PC-9 (cell line): ENCODE measurements at places on chromosomes 13 and 19. TPM values are rescaled to one million over a fixed set of nuclear protein-coding genes. Genes with fewer than 3 reads are reported as not detected.

DNA sequence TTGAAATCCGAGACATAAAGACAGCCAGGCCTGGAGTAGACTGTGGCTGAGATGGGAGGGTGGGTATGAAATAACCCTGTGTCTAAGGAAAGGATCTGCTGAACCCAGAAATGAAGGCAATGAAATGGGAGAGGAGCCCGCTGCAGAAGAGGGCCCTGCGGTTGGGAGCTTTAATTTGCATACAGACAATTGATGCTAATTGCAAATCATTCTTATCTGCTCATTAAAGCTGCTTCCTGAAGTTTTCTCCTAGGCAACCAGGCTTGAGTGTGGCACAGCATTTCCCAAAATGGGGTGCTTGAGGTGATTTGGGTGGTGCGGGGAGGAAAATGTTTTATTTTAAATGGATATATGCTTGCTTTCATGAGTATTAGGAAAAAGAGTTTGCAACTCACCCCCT lies 55.4 kb downstream of the DPF1 start:
- H3K27me3 ChIP-seq, result no peaks in the 10 kb centered on the region
- DNase-seq, result no peak
- no peak overlapping the region for H3K27ac ChIP-seq
- no peak overlapping the region for H3K4me3 ChIP-seq
- no peaks in the 10 kb centered on the region for H3K36me3 ChIP-seq

DNA sequence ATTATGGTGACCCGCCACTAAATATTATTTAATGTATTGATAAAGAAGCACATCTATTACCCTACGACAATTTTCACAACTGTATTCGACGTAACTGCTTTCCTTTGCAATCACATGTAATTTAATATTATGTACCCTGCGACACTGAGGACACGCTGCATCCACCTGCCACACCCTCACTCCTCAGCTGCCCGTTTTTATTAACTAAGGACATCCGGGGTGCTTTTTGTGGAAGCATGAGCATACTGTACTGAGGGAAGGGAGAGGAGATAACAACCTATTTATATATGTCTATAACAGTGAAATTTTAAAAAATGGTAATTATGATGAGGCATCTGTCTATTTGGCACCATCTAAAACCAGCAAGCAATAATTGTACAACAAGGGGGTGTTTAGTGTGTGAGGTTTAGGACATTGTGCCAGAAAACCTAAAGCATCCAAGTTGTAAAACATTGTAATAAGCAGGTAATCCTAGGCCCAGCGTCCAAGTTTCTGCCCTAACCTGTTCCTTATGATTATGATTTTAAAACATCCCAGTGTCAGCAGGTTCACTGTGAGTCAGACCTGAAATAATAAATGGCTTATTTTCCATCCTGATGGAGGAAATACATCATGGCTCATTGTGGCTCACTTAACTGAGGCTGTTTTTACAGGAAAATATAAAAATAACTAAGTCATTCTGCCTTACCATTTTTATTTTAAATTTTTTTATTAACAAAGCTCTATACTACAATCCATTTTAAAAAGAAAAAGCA lies 56.3 kb downstream of the FOXO1 start:
- peak; percentile 60 for DNase-seq
- H3K4me1 ChIP-seq, result peaks cover 14% of the 10 kb centered on the region
- H3K4me3 ChIP-seq, result no peak overlapping the region

DNA sequence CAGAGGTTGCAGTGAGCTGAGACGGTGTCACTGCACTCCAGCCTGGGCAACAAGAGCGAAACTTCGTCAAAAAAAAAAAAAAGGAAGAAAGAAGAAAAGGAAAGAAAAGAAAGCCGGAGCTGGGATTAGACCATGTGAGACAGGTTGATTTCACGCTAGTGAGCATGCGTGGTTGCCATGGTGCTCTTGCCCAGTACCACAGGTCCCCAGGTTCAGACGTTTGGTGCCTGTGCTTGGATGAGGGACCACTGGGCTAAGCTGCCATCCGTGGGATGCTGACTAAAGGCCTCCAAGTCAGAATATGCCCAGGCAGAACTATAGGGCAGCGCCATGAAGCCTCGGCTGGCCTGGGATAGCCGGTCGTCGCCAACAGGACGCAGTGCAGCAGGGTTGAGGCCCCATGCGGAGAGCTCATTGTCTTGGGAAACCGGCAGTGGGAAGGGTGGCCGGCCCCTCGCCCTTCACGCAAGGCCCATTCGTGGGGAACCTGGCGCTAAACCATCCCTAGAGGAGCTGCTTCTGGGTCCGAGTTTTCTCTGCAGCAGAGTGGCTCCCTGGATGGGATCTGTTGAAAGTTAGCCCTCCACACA lies 7.2 kb upstream of the TEX101 start:
- DNase-seq, result no peak
- H3K27ac ChIP-seq, result no peak overlapping the region
- no peak overlapping the region for H3K4me3 ChIP-seq
- H3K36me3 ChIP-seq, result no peaks in the 10 kb centered on the region

DNA sequence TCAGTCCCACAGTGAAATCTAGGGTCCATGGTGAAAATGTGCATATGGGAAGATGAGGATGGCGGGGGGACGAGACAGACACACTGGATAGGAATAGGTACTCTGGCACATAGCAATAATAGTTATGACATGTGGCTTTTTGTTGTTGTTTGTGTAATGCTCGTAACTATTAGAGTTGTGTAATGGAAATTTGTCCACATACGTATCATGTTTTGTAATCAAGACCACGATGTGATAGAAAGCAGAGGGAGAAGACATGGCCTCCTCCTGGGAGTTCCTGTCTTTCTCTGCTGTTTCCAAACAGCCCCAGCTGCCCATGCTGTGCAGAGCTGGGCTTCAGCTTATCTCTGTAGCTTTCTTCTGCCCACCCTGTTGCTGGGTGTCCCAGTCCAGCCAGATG lies 185.3 kb upstream of the TMTC4 start:
- H3K27ac ChIP-seq, result no peak overlapping the region
- DNase-seq, result no peak
- H3K4me3 ChIP-seq, result no peak overlapping the region

DNA sequence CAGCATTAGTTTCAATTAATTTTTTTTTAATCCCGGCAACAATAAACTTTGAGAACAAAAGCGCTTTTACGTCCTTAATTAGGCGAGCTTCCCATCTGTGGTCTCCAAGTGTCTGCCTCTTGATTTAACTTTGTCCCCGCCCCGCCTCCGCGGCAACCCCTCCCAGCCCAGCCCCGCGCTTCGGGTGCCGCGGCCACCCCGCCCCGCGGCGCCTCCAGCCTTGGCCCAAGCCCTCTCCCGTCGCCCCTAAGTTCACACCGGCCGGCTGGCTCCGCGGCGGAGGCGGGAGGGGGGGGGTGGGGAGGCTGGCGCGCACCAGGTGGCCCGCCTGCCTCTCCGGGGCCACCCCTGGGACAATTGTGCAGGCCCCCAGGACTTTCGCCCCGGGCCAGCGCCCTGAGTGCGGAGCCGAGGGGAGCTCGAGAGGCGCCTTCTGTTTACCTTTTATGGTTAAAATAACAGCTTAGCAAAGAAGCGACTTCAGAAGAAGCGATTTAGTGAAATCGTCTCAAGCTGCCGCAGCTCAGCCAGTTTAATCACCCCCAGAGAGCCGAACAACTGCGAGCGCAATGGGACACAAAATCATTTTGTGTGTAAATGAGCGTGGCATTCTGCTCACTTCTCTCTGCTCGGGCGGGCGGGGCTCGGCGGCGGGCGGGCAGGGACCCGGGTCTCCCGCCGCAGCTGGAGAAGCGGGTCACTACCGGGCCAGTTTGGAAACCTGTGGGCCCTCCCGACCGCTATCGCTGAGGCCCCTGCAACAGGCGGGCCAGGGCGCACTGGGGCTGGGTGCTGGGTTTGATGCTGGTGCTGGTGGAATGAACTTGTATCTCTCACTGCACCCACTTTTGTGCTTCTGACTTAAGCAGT lies 1.4 kb downstream of the KCTD15 start:
- H3K36me3 ChIP-seq, result peaks cover 11% of the 10 kb centered on the region; the same call in 1 of the 2 replicates
- H3K27ac ChIP-seq, result no peak overlapping the region
- H3K4me1 ChIP-seq, result 0 out of 2 replicates have a peak, but pooled peaks cover 6% of the 10 kb centered on the region
- H3K27me3 ChIP-seq, result no peaks in the 10 kb centered on the region
- no peak for DNase-seq

- no peak overlapping the region for H3K27ac ChIP-seq
- no peaks in the 10 kb centered on the region; the same call in 1 of the 2 replicates for H3K4me1 ChIP-seq
- H3K36me3 ChIP-seq, result no peaks in the 10 kb centered on the region
- H3K4me3 ChIP-seq, result no peak overlapping the region
Observed at GRCh38 chr13:48652851-48653471, 768 bp upstream of the CYSLTR2 start.

GRCh38 chr13:83190020-83190419 lies 692.3 kb downstream of the SLITRK1 start:
- H3K4me1 ChIP-seq, result no peaks in the 10 kb centered on the region
- H3K27ac ChIP-seq, result no peak overlapping the region
- no peaks in the 10 kb centered on the region for H3K27me3 ChIP-seq
- DNase-seq, result no peak
- H3K4me3 ChIP-seq, result no peak overlapping the region

- H3K4me3 ChIP-seq, result no peak overlapping the region
- no peaks in the 10 kb centered on the region for H3K36me3 ChIP-seq
- H3K27me3 ChIP-seq, result no peaks in the 10 kb centered on the region
- DNase-seq, result no peak
- H3K4me1 ChIP-seq, result no peaks in the 10 kb centered on the region
Observed at GRCh38 chr13:78607409-78608251, 4.3 kb upstream of the POU4F1 start.

GRCh38 chr19:51398096-51398704 lies 7.8 kb upstream of the C19orf84 start:
- DNase-seq, result no peak
- no peak overlapping the region for H3K4me3 ChIP-seq
- no peaks in the 10 kb centered on the region for H3K27me3 ChIP-seq
- H3K27ac ChIP-seq, result no peak overlapping the region

- no peak for DNase-seq
- no peak overlapping the region for H3K4me3 ChIP-seq
- no peak overlapping the region for H3K27ac ChIP-seq
Observed at GRCh38 chr13:31301119-31301518, 101.3 kb downstream of the B3GLCT start.

- H3K36me3 ChIP-seq, result no peaks in the 10 kb centered on the region
- no peak overlapping the region for H3K4me3 ChIP-seq
- no peak for DNase-seq
- no peaks in the 10 kb centered on the region for H3K27me3 ChIP-seq
- H3K4me1 ChIP-seq, result peaks cover 2% of the 10 kb centered on the region; the same call in 1 of the 2 replicates
Observed at GRCh38 chr19:39335168-39335548, 685 bp downstream of the GMFG start.

- no peaks in the 10 kb centered on the region for H3K27me3 ChIP-seq
- no peak overlapping the region for H3K27ac ChIP-seq
- peaks cover 16% of the 10 kb centered on the region for H3K36me3 ChIP-seq
Observed at GRCh38 chr19:34960940-34961679, 2.9 kb downstream of the ZNF792 start.

GRCh38 chr19:18179957-18180356 lies 6.3 kb downstream of the IFI30 start:
- no peak for DNase-seq
- H3K27ac ChIP-seq, result no peak overlapping the region
- H3K4me1 ChIP-seq, result peaks cover 5% of the 10 kb centered on the region
- H3K4me3 ChIP-seq, result no peak overlapping the region

DNA sequence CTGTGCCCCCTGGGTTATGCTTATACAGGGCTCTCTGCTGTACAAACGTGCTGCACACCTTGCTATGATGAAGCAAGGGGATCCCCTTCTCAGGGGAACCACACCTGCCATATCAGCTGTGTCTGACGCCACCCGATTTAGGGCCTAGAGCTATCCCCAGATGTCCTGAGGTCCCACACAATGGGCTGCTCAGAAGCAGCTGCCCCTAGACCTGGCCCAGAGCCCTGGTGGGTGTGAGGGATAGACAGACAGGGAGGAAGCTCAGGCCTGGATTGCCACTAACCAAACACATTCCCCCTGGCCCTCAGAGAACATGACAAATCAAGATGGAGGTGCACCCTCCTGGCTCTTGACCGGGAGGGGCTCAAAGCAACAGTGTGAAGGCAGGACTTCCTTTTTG lies 59.3 kb downstream of the TSHZ3 start:
- DNase-seq, result no peak
- H3K36me3 ChIP-seq, result no peaks in the 10 kb centered on the region
- no peaks in the 10 kb centered on the region for H3K4me1 ChIP-seq
- H3K4me3 ChIP-seq, result no peak overlapping the region
- H3K27ac ChIP-seq, result no peak overlapping the region

DNA sequence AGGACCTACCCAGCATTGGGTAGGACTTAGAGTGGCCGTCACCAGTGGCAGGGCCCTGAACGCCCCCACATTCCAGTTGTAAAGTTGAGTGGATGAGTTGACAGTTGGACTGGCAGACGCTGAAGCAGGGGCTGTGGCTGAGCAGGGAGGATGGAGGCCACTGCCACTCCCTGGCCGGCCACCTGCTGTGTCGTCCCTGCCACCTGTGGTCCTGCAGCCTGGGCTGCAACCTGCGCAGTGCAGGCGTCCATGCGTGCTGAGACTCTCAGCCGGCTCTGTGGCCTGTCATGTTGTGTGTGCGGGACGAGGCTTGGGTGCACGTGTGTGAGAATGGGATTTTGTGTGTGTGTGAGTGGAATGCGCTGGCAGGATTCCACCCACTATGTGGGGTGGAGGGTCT lies 80.8 kb downstream of the SCGB2B2 start:
- no peaks in the 10 kb centered on the region for H3K27me3 ChIP-seq
- H3K27ac ChIP-seq, result no peak overlapping the region
- DNase-seq, result no peak
- no peak overlapping the region for H3K4me3 ChIP-seq
- no peaks in the 10 kb centered on the region for H3K4me1 ChIP-seq

DNA sequence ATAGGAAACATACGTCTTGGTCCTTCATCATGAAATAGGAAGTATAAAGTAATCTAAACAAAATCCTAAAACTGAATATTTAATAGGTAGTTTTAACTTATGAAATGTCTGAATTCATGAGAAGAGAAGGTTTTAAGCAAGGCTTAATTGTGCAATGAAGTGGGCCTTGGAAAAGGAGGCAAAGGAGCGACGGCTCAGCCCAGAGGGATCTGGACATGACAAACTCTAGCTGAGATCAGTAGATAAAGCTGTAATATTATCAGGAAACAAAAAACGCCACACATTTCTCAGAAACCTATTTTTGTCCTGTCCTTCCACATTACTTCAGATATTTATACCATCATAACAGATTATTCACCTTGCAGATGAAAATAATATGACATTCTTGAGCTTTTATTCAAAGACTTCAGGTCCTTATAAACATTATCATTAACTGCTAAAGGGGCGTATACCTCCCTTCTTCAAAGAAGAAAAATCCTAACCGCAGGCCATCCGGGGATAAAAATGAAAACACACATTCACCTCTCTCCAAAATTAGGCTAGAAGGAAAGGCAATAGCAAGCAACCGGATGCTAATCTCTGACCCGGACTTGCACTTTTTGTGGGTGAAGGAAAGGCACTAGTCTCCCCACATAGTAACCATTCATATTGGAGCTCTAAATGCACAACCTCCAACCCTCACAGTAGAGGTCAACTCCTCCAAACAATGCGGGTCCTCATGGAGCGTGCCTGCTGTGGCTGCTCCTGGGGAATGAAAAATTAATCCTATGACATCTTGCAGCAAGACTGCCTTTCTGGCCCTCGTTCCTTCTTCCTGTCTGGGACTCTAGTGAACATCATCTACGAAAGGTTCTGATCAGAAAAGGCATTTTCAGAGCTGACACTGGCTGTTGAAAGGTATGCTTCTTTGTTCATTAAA lies 108.8 kb downstream of the TBC1D4 start:
- no peaks in the 10 kb centered on the region for H3K27me3 ChIP-seq
- no peaks in the 10 kb centered on the region for H3K4me1 ChIP-seq
- no peak overlapping the region for H3K27ac ChIP-seq
- DNase-seq, result no peak
- no peak overlapping the region for H3K4me3 ChIP-seq

The PSG6 gene
- not detected in 2 replicates for total RNA-seq

The RABAC1 gene
- 110 and 188 TPM in 2 replicates for total RNA-seq

The LHB gene
- 1.6 and 3.5 TPM in 2 replicates for total RNA-seq

The PGPEP1 gene
- total RNA-seq, result 42.0 and 53.6 TPM in 2 replicates

The CEACAM20 gene
- total RNA-seq, result not detected in 2 replicates

The TEX29 gene
- total RNA-seq, result not detected in 2 replicates

The ATP7B gene
- 0.43 and 1.2 TPM in 2 replicates for total RNA-seq

The KIR2DL3 gene
- total RNA-seq, result not detected in 2 replicates
